ENCODE measurements at places on chromosomes 2 and 18. TPM values are rescaled to one million over a fixed set of nuclear protein-coding genes. Genes with fewer than 3 reads are reported as not detected.

DNA sequence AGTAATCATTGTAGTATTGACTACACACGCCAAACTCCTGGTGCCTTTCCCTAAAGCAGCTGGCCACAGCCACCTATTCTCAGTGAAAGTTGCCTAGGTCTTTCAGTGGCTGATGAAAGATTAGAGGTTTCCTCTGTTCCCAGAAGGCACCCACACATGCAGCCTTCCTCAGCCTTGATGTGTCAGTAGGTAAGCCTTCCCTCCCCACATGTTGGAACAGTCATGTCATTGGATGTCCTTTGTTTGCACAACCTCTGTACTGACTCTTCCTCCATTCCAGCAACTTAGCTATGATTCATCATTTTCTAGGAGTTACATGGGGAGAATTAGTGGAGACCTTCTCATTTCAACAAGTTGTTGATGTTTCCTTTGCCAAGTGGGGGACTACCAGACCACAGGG lies 630.8 kb upstream of the SLC39A10 start:
- H3K36me3 ChIP-seq: no peaks in the 10 kb centered on the region
- H3K4me1 ChIP-seq: no peaks in the 10 kb centered on the region

- H3K36me3 ChIP-seq: no peaks in the 10 kb centered on the region
- H3K27me3 ChIP-seq: peaks cover 11% of the 10 kb centered on the region
- H3K27ac ChIP-seq: no peak overlapping the region
- DNase-seq: no peak
- H3K4me3 ChIP-seq: no peak overlapping the region
- H3K4me1 ChIP-seq: peaks cover 6% of the 10 kb centered on the region
These were observed 68.2 kb downstream of the ZCCHC2 start for GRCh38 chr18:62590799-62591590.

GRCh38 chr2:111157071-111157661 lies 36.5 kb downstream of the BCL2L11 start:
- H3K4me1 ChIP-seq: peaks cover 4% of the 10 kb centered on the region
- no peak for DNase-seq
- peaks cover 13% of the 10 kb centered on the region for H3K36me3 ChIP-seq
- H3K27ac ChIP-seq: no peak overlapping the region
- H3K27me3 ChIP-seq: no peaks in the 10 kb centered on the region
- no peak overlapping the region for H3K4me3 ChIP-seq

GRCh38 chr2:26072925-26073768 lies 39.3 kb downstream of the RAB10 start:
- H3K4me1 ChIP-seq: no peaks in the 10 kb centered on the region
- no peaks in the 10 kb centered on the region for H3K36me3 ChIP-seq
- no peak overlapping the region for H3K4me3 ChIP-seq
- no peaks in the 10 kb centered on the region for H3K27me3 ChIP-seq

GRCh38 chr2:28300485-28301341 lies 91.9 kb upstream of the FOSL2 start:
- H3K27me3 ChIP-seq: no peaks in the 10 kb centered on the region
- H3K4me1 ChIP-seq: peaks cover 13% of the 10 kb centered on the region
- DNase-seq: peak; percentile 89
- H3K4me3 ChIP-seq: no peak overlapping the region
- H3K27ac ChIP-seq: no peak overlapping the region
- H3K36me3 ChIP-seq: no peaks in the 10 kb centered on the region

GRCh38 chr18:26710470-26711096 lies 154.9 kb downstream of the AQP4 start:
- no peak for DNase-seq
- no peak overlapping the region for H3K27ac ChIP-seq
- H3K4me3 ChIP-seq: no peak overlapping the region
- H3K36me3 ChIP-seq: no peaks in the 10 kb centered on the region
- no peaks in the 10 kb centered on the region for H3K27me3 ChIP-seq
- H3K4me1 ChIP-seq: no peaks in the 10 kb centered on the region

GRCh38 chr18:61882296-61883004 lies 10.4 kb downstream of the RNF152 start:
- no peak overlapping the region for H3K27ac ChIP-seq
- H3K4me1 ChIP-seq: no peaks in the 10 kb centered on the region
- no peak overlapping the region for H3K4me3 ChIP-seq
- no peaks in the 10 kb centered on the region for H3K36me3 ChIP-seq

DNA sequence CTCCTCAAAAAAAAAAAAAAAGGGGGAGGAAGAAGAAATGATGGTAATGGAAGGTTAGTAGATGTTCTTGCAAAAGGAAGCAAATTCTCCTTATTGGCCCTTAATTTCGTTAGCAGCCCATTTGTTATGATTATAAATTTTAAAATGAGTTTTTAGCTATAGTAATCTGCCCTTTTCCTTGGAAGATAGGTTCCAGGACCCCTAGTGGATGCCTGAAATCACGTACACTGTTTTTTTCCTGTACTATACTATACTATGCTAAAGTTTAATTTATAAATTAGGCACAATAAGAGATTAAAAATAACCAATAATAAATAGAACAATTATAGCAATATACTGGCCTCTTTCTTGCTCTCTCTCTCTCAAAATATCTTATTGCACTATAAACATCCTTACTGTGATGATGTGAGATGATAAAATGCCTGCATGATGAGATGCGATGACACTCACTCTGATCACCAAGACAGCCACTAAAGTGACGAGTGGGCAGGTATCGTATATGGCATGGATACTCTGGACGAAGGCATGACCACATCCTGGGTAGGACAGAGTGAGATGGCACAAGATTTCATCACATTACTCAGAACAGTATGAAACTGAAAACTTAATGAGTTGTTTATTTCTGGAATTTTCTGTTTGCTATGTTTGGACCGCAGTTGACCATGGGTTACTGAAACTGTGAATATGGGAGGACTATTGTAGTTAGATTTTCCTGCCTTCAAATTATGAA lies 87.2 kb downstream of the KCTD18 start:
- no peak overlapping the region for H3K27ac ChIP-seq
- H3K4me1 ChIP-seq: no peaks in the 10 kb centered on the region
- no peaks in the 10 kb centered on the region for H3K27me3 ChIP-seq
- H3K4me3 ChIP-seq: no peak overlapping the region
- no peak for DNase-seq
- H3K36me3 ChIP-seq: peaks cover 26% of the 10 kb centered on the region

HOXD9 gene
- 0.80 TPM for total RNA-seq

UNC50 gene
- total RNA-seq: 36.4 TPM

IL1R2 gene
- total RNA-seq: 119 TPM

FAP gene
- total RNA-seq: 24.6 TPM
